ENCODE measurements at places on chromosomes 4 and X.

- peak; percentile 37 for DNase-seq
These were observed 160.7 kb upstream of the LDB2 start for GRCh38 chr4:17058916-17059741.

DNA sequence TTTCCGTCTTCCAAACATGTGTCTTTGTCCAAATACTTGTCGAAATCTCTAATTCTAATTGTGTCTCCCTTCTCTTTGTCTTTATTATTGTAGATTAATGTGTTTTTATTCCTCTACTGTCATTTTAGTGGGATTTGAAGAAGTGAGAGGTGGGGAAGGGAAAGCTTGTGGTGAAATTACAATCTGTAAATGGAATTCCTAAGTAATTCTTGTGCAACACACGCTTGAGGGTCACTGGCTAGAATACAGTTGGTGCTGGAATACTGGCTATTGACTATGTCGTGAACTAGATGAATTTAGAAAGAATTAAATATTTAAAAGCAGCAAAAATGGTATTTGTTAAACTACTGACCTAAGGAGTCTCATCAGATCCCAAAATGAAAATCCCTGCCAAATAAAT is 10.7 kb upstream of the FNIP2 start:
- no peak for DNase-seq

GRCh38 chrX:78687586-78687985 is 28.5 kb upstream of the RTL3 start:
- DNase-seq = no peak

- peak; percentile 18 for DNase-seq
These were observed 590.8 kb downstream of the SPRY1 start for GRCh38 chr4:123987408-123987807.

- no peak for DNase-seq
These were observed 14.6 kb downstream of the CTBP1 start for GRCh38 chr4:1234309-1234695.

DNA sequence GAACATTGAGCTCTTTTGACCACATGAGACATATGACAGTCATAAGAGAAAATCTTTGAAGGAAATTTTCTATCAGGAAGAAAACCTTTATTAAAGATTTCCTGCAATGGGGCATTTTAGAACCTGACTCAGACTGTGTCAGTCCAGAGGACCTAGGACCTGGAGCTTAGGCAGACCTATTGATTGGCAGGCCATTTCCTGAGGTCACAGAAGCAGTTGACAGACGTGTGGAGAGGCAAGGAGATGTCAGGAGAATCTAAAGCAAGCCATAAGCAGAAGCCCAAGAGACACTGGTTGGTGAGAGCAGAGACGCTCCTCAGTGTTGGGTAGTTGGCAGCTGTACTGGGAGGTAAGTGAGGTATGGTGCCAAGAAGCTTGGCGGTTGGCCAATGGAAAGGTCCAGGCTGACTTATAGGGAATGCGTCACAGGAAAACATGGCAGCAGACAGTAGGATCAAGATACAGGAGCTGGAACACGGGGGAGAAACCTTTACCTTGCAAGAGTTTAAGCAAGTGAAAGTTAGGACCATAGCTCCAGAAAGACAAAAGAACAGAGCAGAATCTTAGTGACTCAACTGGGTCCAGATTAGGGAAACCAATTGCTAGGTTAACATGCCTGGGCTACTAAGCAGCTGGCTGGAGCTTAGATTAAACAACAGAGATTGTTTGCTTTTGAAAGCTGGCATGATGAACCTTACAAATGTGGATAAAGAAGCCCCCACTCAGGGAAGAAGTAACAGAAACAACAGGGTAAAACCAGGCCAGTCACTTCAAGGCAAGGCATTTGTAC is 18.6 kb downstream of the PALLD start:
- no peak for DNase-seq

- no peak for DNase-seq
These were observed 429.7 kb downstream of the MAPK10 start for GRCh38 chr4:85929961-85930665.

GRCh38 chr4:120007191-120007871 is 59.3 kb downstream of the MAD2L1 start:
- no peak for DNase-seq

GRCh38 chrX:130772776-130773143 is 130.2 kb downstream of the ENOX2 start:
- DNase-seq = no peak

GRCh38 chrX:136193771-136194170 is 46.4 kb downstream of the FHL1 start:
- DNase-seq = no peak

- DNase-seq = no peak
These were observed 103.3 kb upstream of the LEF1 start for GRCh38 chr4:108272046-108272445.

- no peak for DNase-seq
These were observed 26.8 kb downstream of the TRMT2B start for GRCh38 chrX:101025126-101025525.

DNA sequence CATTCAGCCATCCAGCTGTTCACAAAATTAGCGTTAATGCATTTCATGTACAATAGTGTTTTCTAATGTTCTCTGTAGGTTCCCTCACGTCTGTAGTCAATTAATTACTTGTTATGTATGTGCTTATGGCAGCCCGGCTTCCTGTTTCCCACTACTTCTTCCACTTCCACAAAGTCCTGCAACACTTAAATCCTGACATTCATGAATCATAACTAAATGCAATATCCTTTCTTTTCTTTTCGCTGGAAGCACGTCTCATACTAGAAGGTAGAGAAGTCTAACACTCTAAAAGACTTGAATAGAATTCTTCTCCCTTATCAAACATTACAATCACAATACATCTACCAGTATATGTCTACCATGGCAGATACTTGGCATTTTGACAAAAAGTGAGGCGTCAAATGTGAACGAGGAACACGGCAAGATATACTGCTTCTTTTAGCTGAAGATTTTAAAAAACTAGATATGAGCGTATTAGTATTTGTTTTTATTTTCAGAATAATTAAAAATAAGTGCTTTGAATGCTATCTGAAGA is 239.0 kb upstream of the DIAPH2 start:
- DNase-seq = no peak

DNA sequence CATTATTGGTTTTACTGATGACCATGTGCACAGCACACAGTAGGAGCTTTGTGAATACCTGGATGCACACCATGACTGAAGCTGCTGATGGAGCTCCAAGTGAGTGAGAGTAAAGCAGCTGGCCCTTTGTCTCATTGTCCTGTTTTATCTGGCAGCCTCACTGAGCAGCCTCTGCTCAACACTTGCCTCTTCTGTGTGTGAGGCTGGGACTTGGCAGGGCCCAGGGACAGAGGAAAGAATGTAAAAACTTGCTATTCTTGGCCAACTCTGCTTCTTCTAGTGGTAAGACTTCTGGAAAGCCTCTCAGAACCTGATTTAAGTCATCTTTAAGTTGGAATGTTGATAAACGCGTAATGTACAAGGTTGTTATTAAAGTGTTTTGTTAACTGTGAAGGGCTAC is 61.4 kb downstream of the BEX1 start:
- no peak for DNase-seq

DNA sequence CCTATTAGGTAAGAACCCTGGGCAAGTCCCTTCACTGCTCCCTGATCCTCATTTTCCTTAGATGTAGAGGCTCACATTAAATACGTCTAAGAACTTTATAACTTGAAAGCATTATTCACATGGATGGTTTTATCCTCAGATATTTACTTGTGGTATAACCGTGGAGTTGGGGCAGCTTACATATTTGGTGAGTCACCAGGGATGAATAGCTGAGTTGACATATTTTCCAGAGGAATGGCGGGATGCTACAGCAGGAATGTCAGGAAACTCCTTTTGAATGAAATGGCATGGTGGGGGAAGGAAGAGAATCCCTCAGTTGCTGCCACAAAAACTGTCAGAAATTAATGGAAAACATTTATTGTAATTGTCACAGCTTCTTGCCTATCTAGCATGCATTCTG is 165.3 kb upstream of the RPS6KA3 start:
- DNase-seq = no peak

GRCh38 chr4:47531954-47532321 is 46.9 kb downstream of the ATP10D start:
- DNase-seq = no peak

DNA sequence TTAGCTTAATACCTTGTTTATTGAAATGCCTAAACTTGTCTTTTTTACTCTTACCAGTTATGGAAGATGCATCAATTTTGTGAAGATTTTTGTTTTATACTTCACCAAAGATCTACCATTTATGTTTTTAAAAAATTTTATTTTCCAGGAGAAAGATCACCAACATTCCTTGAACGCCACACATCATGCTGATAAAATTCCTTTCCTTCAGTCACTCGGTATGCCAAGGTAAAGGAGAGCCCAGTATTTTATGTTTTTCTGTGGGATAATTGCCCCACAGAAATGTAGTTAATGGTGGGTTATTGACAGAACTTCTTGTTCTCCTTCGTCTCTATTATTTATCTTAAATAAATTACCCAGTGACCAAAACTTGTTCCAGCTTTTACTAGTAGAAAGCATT is 217.0 kb downstream of the GC start:
- no peak for DNase-seq

GRCh38 chr4:89847571-89848325 is 10.8 kb upstream of the SNCA start:
- DNase-seq = no peak

DNA sequence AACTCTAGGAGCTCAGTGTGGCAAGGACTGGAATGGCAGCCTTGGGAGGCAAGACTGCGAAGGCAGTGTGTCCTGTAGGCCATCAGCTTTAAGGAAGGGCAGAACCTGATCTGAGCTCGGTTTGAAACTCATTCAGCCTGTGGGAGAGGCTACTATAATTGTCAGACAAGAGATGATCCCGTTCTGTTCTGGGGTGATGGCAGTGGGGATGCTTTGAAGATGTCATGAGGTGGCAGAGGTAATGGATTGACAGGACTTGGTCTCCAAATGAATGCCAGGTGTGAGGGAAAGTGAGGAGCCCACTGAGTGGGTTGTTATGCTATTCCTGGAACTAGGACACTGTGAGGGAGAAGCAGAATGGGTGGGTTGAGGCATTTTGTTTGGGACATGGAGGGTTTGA is 144.9 kb downstream of the PJA1 start:
- DNase-seq = no peak

- no peak for DNase-seq
These were observed 406.6 kb downstream of the PCDH10 start for GRCh38 chr4:133555671-133556070.

GRCh38 chr4:81503586-81503985 is 31.9 kb upstream of the RASGEF1B start:
- no peak for DNase-seq

- no peak for DNase-seq
These were observed 29.4 kb downstream of the IRF2 start for GRCh38 chr4:184444953-184445309.

- no peak for DNase-seq
These were observed 5.1 kb downstream of the AP1S2 start for GRCh38 chrX:15849555-15849954.

DNA sequence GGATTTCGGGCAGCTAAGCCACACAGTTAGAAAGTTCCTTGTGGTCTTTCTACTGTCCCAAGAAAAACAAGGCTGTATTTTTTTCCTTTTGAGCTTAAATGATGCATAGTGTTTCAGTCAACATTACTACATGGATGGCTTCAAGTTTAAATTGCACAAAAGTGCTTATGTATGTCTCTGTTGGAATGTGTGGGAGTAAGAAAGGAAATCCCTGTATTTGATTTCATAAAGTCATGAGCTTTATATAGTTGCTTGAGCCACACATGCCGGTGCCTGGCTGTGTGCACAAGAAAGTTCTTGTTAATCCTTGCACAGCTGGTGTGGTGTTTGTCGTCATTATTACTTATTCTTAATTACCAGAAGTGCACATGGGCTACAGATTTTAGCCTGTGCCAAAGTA is 262.2 kb downstream of the ARHGAP10 start:
- no peak for DNase-seq

DNA sequence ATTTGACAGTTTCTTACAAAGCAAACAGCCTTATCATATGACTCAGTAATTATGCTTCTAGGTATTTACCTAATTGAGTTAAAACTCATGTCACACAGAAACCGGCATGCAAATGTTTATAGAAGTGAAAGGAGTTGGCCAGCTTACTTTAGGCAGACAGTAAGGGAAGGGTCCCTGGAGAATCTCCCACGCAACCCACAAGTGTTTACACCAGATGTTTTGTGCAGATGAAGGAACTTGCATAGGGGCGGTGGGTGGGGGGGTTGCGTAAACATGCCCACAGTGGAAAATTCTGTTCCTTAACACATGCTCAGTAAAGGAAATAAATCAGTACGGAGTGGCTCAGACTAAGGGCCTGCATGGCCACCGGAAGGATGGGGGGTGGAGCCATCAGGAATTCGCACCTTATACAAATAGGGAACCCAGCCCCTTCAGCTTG is 330.5 kb upstream of the AADAT start:
- peak; percentile 51 for DNase-seq

DNA sequence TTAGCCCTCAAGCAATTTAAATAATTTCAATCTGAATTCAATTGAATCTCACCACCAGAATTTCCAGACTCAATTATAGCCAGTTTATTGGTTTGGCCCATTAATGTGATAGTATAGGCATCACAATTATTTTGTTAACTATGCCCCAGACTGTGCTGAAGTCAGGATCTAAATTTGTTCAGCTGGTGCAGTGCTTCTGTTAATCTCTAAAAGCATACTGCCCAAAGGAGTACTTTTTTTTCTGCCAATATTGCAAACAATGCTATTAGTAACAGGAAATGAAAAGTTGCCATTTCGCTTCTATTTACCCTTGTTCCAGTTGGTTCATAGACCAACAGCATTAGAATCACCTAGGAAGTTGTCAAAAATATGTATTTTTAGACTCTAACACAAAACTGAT is 171.0 kb downstream of the GPM6A start:
- no peak for DNase-seq

DNA sequence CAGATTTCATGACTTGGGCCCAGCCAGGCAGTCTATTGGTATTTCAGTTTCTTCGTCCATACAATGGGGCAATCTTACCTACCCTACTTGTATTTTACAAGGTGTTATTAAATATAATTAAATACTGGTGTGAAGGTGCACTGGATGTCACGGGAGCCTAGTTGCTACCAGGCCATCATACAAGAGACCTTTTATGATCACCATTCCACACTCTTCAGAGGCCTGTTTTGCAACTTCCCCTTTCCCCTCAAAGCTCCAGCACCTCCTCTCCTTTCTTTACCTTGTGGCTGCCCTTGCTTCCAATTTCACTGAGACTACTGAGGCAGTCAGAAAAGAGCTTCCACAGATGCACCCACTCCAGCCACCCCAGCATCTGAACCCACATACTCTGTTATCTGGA is 93.8 kb upstream of the HELT start:
- no peak for DNase-seq

GRCh38 chr4:21469438-21470300 is 478.9 kb downstream of the KCNIP4 start:
- DNase-seq = no peak

- DNase-seq = peak; percentile 78
These were observed 112.0 kb upstream of the TTC29 start for GRCh38 chr4:147057611-147058190.

GRCh38 chr4:173761236-173761635 is 231.2 kb upstream of the HAND2 start:
- DNase-seq = no peak

- DNase-seq = no peak
These were observed 1682.3 kb upstream of the TENM3 start for GRCh38 chr4:180560896-180561295.

Data from SJSA1 (cell line).